NCI-H146 (cell line): ENCODE measurements at places on chromosomes 2 and 18.
A peak's percentile ranks its signal among the peaks of the same experiment; 100 is the strongest.

GRCh38 chr2:234031207-234031606, 19.3 kb upstream of the SPP2 start:
- DNase-seq, result no peak

DNA sequence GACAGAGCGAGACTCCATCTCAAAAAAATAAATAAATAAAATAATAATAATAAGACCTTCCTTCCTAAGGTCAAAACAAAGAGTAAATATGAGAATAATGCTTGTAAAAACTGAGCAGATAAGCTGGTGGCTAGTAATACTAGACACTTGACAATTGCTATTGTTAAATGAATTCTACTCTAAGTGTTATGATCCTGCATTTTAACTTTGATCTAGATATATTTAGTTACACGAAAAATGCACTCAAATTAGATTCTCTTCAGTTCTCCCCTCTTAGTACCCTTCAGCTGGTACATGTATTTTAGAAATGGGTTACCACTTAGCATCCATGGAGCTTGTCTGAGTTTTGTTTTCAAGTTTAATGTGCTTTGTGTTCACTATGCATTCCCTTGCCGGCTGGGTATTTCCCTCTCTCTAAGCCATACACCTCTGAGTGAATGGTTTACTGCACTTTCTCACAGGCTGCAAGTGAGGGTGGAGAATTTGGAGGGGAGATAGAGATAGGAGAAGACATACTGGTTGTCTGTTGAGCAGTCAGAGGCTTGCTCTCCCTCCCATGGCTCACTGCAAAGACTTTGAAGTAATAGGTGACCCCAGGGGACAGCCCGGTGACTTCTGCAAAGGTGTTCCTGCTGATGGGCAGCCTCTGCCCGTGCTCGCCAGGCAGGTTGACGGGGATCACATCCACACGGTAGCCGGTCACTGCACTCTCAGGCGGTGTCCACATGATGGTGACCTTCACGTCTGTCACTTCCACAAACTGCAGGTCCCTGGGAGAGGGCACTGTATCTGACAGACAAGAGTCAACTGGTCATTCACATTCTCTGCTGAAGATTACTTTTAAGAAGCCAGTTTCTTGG, 29.9 kb downstream of the FN1 start:
- no peak for DNase-seq

DNA sequence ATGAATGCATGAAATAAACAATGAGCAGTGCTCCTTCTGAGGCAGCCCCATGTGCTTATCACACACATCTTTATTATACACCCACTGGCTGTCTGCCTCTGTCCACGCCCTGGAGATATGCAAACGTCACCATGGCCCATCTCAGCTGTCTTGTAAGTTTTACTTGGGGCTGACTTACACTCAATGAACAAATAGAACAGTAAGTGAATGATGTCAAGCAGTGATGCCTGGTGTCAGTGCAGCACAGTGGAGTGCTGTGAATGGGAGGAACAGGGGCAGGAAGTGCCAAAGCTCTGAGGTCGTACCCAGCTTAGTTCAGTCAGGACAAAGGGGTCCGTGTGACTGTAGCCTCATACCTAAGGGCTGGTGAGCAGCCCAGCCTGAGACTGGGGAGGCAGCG, 659.5 kb upstream of the HS6ST1 start:
- DNase-seq, result no peak

GRCh38 chr2:144158096-144158495, 361.8 kb downstream of the ZEB2 start:
- DNase-seq, result no peak

GRCh38 chr2:216070195-216070594, 11.4 kb downstream of the PECR start:
- DNase-seq, result no peak

GRCh38 chr2:109213646-109214433, 84.8 kb downstream of the SH3RF3 start:
- no peak for DNase-seq

- DNase-seq, result peak; percentile 15
These were observed 108.4 kb upstream of the BZW1 start for GRCh38 chr2:200703127-200703925.

- no peak for DNase-seq
These were observed 137.6 kb downstream of the LAMA1 start for GRCh38 chr18:6979954-6980353.

DNA sequence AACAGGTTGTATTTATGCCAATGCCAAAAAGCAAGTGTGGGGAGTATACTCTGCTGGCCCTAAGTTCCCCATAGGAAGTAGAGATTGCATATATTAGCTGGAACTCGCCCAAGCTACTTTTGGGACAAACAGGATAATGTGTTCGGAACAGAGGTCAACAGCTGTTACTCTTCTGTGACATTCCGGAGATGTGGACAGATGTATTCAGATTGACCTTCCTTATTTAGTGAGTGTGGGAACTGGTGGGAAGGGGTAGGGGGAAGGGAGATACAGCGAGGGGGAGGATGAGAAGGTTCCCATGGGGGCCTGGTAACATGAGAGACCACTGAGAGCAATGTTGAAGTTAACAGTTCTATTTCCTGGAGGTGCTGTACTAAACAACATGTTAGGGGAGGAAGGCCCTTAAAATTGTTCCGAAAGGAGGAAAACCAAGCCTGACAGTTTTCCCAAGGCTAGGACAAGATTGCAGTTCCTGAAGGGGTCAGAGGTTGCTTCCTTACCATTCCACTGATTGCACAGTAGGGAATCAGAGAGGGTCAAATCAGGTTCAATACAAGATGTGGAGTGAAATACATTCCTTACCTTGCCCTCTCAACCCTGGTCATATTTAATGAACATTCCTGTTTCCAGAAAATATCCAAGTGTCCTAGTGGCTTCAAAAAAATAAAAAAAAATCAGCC, 14.3 kb upstream of the CD28 start:
- DNase-seq, result no peak

DNA sequence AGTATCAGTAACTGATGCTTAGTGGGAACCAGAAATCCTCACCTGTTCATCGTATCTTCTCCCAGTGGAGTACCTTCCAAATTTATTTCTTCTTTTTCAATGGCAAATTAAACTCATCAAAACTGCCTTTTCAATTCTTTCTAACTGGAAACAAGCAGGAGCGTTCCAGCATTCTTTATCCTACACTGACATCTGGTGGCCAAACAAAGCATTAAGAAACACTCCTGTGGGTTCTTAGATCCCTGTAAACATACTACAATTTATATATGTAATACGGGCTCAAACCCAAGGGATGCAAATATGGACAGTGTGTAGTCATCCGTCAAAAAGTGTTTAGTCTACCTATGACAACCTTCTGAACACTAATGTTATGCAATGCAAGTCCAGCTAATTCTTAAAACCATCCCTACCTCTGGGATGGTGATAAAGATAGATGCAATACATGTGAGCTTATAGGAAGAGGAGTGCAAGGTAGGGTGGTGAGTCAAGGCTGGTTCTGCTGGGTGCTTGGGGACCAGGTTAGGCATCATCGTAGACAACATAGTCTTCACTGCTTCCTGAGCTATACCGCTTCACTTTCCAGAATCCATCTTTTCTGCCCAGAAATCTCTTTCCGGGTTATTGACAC, 375.0 kb downstream of the CTNNA2 start:
- DNase-seq, result peak; percentile 45

- DNase-seq, result no peak
These were observed 7.2 kb downstream of the ALKAL2 start for GRCh38 chr2:280650-281110.
